Omental fat pad (tissue), 4 donors: ENCODE measurements at places on chromosomes 3 and 15. TPM values are rescaled to one million over a fixed set of nuclear protein-coding genes. Genes with fewer than 3 reads are reported as not detected.

- DNase-seq = no peak
Measured at GRCh38 chr3:51243924-51244323, 141.2 kb upstream of the MANF start.

DNA sequence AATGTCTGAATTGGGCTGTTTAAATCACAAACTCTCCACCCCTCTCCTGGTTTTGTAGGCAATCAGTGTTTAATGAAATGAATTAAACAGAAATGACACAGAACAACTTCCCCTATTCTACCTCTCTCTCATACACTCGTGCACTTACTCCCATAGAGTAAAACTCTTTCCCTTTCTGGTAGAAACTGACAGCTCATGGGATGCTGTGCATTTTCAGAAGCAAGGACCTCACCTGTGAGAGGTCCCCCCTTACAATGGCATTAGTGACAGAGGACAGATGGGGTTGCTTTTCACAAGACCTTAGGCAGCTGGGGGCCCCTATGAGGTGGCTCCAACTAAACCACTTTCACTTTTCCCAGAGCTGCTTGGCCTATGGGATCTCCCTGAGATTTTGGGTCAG lies 31.9 kb downstream of the PARP16 start:
- no peak for DNase-seq

GRCh38 chr15:101198031-101198575 lies 53.7 kb downstream of the CHSY1 start:
- no peak for DNase-seq

- DNase-seq = no peak
Measured at GRCh38 chr15:97874139-97874538, 86.4 kb upstream of the ARRDC4 start.

DNA sequence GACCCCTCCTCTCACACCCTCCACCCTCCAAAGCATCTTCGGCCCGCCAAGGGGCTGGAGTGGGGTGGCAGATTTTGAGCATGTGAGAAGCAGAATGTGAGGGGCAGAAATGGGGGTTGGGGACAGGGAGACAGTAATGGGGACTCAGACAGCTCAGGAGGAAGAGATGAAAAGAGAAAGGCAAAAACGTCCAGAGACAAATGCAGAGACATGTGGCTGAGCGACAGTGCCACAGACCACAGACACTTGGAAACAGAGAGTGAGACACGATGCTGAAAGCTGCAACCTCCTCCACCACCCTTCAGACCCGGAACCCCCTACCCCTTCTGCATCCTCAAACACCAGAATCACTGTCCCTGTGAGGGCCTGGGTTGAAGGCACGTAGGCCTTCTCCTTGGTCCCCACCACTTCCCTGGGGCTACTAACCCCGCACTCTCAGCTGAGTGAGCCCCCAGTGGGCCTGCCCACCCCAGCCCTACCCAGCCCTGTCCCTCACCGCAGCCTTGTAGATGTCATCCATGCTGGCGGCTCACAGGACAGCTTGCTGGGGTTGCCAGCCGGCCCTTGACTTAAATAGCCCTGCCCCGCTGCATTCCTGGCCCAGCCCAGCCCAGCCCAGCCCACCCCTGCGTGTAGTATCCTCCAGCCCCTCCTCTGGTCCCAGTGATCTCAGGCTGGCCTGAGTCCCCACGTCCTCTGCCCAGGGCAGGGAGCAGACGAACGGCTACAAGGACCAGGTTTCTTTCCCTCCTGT lies at the start of gene TNNC1:
TNNC1 (minus strand) TSS at position 546 of the 754 bp plus-strand sequence; CDS start at position 520, 26 bp downstream.
- DNase-seq = no peak

DNA sequence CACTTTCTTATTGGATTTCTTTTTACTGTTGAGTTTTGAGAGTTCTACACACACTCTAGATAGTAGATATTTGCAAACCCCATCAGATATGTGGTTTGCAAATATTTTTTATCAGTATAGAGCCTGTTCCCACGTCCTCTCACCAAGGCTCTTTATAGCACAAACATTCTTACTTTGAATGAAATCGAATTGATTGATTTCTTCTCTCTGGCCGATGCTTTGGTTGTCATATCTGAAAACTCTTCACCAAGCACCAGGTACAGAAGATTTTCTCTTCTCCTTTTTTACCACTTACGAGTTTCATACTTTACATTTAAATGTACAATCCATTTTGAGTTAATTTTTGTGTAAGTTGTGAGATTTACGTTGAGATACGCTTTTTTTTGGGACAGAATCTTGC lies 163.4 kb downstream of the PTPRG start:
- DNase-seq = no peak

- no peak for DNase-seq
Measured at GRCh38 chr3:105827959-105828358, 40.9 kb downstream of the CBLB start.

- no peak for DNase-seq
Measured at GRCh38 chr3:127786353-127787070, 35.8 kb downstream of the MGLL start.

GRCh38 chr3:52221563-52222318 lies 3.7 kb downstream of the TLR9 start:
- DNase-seq = no peak

DNA sequence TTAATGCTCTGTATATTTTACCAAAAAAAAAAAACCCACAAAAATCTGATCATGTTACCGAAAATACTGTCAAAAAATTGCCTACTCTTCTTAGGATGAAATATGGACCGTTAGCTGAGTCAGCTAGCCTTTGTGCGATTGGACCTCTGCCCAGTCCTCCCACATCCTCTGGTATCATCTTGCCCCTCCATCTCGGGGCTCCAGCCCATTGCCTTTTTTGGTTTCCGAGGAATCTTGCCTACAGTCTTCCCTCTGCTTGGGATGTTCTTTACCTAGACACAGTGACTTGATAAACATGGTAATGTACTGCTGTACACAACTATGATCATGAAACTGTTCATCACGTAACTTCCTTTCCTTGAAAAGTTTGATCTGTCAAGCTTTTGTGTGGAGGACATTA lies 371.4 kb downstream of the SV2B start:
- DNase-seq = no peak

GRCh38 chr15:52658955-52659354 lies 20.2 kb downstream of the ATOSA start:
- DNase-seq = no peak

- DNase-seq = no peak
Measured at GRCh38 chr3:17412950-17413530, 329.4 kb downstream of the TBC1D5 start.

GRCh38 chr3:169966951-169967915 lies 626 bp downstream of the SEC62 start:
- DNase-seq = peak; percentile 28

DNA sequence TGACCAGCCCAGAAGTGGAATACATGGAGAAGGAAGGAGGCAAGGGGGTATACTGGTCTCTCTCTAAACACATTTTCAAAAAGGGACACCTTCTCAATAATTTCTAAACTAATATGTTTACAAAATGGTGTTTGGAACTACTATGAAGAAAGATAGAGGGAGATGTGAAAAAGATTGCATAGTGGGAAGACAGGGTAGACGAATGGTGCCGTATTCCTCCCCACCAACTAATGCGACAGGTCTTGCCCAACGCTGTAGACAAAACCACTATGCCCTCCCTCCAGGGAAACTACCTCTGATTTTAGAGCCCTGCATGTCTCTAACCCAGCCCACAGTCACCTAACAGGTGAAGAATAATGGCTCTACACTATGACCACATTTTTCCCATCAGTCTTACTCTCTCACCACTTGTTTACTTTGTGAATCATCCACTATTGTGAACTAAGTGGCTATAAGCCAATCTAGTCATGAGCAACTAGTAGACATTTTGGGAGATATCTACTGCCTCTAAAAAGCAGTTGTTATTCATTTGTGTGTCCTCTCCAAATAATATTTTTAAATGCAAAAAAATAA lies 108.2 kb upstream of the UBE2E2 start:
- DNase-seq = no peak

DNA sequence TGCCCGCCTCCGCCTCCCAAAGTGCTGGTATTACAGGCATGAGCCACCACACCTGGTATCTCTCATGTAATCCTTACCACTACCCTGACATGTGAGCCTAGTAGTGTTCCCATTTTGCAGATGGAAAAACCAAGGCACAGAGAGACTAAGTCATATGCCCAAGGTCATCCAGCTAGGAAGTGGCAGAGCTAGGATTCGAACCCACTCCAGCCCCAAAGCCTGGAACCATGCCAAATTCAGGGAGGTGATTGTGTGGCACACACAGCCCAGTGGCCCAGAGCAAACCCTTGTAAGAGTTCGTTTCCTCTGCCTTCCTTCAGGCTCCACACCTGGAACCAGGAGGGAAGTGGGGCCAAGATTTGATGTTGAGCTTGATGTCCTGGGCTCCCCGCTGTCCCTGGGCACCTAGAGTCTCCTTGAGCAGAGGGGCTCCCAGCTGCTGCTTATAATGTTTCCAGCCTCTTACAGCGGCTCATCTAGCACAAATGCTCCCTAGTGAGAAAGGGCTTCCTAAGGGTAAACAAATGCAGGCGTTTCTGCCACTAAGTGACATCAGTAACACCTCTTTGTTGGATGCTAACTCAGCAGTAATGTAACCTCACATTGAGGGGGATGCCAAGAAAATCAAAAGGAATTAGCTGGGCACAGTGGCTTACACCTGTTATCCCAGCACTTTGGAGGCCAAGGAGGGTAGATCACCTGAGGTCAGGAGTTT lies 3.6 kb downstream of the HAPLN3 start:
- no peak for DNase-seq

- DNase-seq = no peak
Measured at GRCh38 chr3:21624524-21624923, 126.5 kb downstream of the ZNF385D start.

- DNase-seq = no peak
Measured at GRCh38 chr3:11513817-11514135, 129.9 kb downstream of the VGLL4 start.

DNA sequence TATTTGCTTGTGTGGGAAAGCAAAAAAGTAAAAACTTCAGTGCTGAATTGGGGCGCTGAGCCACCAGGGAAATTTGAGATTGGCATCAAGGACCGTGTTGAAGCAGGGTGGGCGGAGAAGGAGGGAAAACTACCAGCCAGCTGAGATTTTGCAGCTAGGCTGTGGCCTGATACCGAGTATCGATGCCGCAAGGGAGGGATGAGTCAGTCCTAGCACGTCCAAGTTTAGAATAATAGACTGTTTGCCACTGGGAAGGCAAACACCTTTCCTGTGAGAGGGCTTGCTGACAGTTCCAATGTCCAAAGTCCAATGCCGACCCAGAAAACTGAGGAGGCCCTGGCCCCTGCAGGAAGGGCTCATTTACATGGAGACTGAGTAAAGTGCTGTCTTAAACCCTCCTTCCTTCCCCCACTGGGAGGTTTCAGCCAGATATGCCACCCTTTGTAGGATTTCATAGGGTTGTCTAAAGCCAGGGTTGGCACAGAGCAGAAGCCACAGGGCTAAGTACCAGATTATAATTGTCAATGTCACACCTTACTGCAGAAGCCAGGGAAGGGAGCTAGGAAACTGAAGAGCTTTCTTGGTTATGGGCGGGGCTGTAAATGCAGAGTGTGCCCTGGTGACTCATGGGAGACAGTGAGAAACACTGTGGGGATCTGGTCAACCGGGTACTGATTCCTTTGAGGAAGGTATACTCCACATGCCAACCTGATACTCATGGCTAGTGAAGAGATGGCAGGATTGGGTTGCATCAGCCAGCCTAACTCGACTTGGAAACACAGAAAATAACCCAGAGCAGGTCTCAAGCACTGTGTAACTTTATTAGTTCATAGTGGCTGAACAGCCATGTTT lies 28.4 kb upstream of the PIK3CB start:
- no peak for DNase-seq

GRCh38 chr3:151890721-151891141 lies 17.3 kb downstream of the SUCNR1 start:
- no peak for DNase-seq

ILDR1 gene
- not detected for total RNA-seq

OSTN gene
- total RNA-seq = not detected

FBXW12 gene
- total RNA-seq = not detected

SLC4A7 gene
- 31.6 TPM for total RNA-seq

CHRNA7 gene
- 0.88 TPM for total RNA-seq

SH2D7 gene
- total RNA-seq = not detected

CD200R1 gene
- total RNA-seq = 1.1 TPM

RASGRP1 gene
- 6.2 TPM for total RNA-seq
